NB4 (cell line): ENCODE measurements at places on chromosomes 2 and 18.

GRCh38 chr2:223082706-223083105, 30.7 kb downstream of the KCNE4 start:
- DNase-seq, result no peak

GRCh38 chr2:105313877-105314276, 15.7 kb downstream of the TGFBRAP1 start:
- DNase-seq, result peak; percentile 35

DNA sequence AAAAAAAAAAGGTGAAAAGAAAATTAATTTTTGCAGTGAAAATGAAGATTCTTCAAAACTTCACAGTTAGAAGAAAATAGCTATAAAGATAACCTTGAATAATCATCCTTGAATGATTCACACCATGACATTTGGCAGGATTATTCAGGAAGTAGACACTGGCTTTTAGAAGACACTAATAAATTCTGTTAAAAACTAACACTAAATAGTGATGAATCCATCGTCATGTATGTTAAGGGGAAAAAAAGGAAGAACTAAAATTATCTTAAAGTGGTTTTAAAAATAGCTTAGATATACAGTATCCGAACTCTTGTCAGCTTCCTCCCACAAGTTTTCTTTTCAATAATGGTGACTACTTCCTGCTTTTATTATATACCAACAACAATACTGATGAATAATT, 10.2 kb downstream of the USP37 start:
- no peak for DNase-seq

DNA sequence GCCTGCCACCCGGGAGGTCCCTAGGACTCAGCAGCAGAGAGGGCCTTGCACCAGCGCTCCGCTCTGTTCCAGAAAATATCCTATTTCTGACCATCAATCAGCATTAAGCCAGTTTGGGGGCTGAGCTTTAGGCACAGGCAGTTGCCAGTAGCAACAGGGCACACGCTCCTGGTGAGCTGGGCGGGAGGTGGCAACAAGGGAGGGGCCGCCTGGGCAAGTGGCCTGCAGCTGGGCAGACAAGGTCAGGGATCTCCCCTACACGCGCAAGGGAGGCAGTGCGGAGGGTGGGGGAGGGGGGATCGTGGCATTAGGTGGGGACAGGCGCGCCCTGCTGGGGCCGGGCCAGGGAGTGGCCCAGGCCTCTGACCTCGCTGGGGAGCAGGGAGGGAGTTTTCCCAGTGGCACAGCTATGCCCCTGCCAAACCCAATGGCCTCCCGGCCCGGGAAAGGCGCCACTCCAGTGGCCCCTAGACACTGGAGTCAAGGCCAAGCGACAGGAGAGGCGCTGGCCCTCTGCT, 302.8 kb downstream of the NCKAP5 start:
- DNase-seq, result no peak

DNA sequence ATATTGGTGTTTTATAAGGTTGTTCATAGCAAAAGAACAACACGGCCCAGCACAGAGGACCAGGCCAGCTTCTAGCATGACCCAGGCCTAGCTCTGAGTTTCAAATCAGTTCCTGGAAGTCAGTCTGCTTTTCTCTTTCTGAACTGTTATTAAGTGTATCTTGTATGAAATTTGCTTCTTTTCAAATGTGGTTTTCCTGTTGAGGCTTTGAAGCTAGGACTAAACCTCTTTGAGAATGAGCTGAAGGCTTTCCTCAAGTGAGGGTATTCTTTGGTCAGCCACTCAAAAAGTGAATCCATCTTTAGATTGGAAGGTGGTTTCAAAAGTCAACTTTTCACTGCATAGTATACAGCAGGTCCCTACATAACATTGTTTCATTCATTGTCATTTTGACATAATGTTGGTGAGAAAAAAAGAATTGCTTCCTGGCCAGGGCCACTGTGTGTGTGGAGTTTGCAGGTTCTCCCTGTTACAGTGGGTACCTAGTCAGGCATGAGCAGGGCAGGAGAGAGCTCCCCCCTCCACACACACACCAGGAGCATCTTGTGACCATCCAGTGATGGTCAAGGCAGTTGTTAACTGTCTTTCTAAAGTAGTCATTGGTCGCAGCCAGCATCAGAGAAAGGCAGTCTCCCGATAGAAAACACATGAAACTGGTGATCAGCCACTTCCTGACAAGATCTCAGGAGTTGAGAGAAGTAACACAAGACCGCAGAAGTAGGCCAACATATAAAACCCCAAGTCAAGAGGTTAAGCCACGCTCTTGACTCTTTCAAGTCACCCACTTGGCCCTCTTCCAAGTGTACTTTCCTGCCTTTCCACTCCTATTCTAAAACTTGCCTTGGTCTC, 6.7 kb upstream of the ACAA2 start:
- DNase-seq, result peak; percentile 23

GRCh38 chr2:19675003-19675629, 226.7 kb downstream of the TTC32 start:
- no peak for DNase-seq

DNA sequence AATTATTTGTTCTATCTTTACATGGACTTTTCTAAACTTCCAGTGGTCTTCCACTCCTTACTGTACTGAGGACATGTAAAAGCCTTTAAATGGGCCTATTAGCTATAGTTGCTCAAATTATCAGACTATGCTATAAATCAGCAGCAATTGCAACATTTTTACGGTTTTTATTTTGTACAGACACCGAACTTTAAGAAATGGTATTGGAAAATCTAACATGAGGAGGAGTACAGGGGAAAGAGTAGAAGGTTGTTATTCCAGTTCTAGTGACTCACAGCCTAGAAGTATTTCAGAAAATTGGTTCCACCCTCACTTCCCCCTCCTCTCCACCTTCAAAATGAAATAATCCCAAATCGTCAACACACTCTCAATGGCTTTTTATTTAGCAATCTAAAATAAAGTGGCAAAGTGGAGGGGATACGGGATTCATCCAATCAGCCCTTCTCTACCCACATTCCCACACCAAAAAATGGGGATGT, 1.1 kb downstream of the NCKAP1 start:
- no peak for DNase-seq

- DNase-seq, result no peak
Observed at GRCh38 chr18:3619222-3619621, 169.2 kb downstream of the TGIF1 start.

- peak; percentile 45 for DNase-seq
Observed at GRCh38 chr2:187500585-187501359, 52.7 kb upstream of the CALCRL start.

DNA sequence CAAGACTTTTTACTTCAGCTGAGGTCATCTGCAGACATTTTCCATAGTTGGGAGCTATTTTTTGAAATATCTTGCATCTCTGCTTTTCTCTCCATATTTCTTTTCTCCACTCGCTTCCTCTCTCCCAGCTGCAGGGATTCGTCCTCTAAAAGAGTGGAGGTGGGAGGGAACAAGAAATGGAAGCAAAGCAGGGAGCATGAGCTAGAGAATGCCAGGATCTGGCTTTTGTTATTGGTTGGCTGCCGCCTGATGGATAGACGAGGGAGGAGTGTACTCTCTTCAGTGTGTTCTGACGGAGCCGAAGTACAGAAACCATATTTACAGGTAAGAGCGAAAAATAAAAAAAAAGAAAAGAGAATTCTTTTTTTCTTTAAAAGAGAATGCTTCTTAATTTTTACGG, at the start of gene CSRNP3:
Gene CSRNP3, plus strand, starts transcription at position 282 of the 400 bp plus-strand sequence. CDS start 125,368 bp downstream, outside the sequence.
- DNase-seq, result no peak

GRCh38 chr2:144681389-144681788, 161.5 kb upstream of the ZEB2 start:
- DNase-seq, result no peak

DNA sequence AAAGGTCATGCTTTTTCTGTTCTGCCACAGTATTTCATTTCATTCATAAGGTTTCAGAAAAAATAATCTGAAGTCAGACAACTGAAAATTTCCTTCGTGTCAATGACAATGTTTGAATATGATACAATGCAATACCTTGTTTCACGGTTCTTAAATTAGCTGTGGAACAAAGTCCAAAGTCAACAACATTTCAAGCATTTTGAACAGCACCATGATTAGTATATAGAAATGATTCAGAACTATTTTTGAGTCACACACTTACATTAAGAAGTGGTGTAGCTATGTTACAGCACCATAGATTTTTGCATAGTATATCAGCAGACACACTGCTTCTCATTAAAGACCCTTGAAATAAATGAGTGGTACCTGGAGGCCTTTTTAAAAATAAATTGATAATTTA, 178.3 kb upstream of the DSEL start:
- DNase-seq, result no peak

- DNase-seq, result no peak
Observed at GRCh38 chr2:128369108-128369555, 50.5 kb upstream of the HS6ST1 start.
